Left lung (tissue), 14 donors: ENCODE measurements at places on chromosomes 5 and 9. TPM values are rescaled to one million over a fixed set of nuclear protein-coding genes. Genes with fewer than 3 reads are reported as not detected.

DNA sequence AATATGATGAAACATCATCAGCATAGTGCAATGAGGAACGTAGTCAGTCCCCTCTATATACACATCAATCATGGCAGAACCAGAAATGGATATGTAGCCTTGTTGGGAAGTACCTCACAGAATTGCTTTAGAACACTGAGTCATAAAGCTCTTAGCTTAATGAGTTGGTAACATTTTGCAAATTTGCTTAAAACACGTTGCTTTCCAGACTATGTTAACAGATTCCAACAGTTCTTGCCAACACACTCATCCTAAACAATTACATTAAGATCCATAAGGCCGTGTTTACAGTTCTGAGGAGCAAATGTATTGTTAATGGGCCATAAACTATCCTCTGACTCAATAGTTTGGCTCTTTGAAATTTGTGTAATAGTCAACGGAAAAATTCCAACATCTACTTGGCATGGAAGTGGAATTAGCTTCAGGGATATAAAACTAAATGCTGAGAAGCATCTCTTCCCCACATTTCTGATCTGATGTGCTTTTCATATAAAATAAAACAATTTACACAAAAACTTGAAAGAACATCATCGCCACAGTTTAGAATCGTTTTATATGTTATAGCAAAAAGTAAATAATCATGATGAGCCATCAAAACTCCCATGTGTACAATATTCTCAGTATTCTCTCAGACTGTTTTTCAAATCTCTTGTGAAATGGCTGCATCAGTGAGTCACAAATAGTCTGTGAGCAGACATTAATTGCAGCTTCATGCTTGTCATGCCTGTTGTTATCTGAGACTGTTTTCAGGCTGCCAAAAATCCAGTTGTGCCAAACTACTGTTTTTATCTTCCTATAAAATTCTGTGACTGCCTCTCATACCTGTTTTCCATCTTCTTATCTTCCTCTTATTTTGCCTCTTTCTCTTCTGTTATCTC lies 291.9 kb downstream of the COX7C start:
- DNase-seq, result peak; percentile 33

DNA sequence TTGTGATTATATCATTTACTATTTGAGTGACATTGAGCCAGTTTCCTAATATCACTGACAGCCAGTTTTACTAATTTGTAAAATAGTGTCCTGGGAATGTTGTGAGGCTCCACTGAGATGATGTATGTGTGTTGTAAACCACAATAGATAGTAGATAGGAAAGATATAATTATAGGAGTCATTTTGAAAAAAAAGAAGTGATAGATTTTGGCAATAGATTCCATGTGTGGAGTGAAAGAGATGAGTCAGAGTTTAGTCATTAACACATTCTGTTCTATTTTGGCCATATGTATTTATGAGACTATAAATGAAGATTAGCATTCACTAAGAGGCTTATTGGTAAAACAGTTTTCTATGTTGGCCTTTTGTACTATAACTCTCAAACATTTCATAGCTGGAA lies 388.2 kb downstream of the FAM170A start:
- DNase-seq, result no peak

DNA sequence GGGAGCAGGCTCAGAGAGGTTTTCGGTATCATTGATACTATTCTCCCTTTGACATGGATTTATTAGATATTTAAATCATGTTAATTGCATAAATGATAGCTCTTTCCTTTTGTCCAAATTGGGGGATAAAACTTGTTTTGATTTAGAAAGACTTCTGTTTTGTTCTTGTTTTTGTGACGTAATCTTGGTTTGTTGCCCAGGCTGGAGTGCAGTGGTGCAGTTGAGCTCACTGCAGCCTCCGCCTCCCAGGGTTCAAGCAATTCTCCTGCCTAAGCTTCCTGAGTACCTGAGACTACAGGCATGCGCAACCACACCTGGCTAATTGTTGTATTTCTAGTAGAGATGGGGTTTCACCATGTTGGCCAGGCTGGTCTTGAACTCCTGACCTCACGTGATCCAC lies 7.1 kb downstream of the MAT2B start:
- no peak for DNase-seq

DNA sequence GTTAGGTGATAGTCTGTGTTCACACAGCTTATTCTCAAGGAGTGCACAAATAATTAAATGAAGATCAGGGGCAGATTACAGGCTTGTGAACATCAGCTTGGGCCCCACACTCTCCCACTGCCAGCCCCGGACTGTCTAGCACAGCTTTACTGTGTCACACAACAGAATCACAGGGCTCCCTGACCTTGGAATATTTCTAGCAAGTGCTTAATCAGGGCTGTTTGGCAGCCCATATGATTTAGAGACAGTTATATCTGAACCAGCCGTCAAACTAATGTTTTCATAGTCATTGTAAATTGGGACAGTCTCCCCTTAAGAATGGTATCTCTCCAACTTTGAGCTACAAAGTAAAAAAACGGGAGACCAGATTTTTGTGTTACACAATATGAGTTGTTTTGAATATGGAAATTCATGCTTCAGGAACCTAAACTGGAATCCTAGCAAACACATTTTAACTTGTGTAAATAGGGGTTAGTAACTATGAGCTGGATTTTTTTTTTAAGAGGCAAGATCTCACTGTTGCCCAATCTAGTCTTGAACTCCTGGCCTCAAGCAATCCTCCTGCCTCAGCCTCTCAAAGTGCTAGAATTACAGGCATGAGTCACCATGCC lies 517.6 kb downstream of the BNC2 start:
- DNase-seq, result peak; percentile 92

- no peak for DNase-seq
These were observed 21.6 kb upstream of the RXRA start for GRCh38 chr9:134304690-134305089.

DNA sequence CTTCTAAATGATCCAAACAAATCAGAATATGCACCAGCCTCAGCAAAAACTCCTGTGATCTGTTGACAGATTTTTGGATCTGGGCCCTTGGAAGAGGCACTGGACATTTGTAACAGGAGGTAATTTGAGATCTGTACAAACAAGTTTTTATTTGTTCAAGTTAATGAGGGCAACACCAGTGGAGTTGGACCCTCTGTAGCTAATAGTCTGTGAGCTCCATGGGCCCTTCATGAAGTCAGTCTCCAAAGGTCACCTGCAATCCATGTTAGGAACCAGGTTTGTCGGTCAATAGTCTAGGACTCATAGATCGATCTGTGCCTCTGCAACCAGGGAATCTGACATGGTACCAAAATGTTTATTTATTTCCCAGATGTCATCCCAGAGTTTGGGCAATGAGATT lies 40.9 kb downstream of the PAM start:
- DNase-seq, result no peak

Gene MARCOL
- total RNA-seq, result not detected

GRCh38 chr9:130984521-130984920 lies 24.5 kb upstream of the LAMC3 start:
- DNase-seq, result no peak

DNA sequence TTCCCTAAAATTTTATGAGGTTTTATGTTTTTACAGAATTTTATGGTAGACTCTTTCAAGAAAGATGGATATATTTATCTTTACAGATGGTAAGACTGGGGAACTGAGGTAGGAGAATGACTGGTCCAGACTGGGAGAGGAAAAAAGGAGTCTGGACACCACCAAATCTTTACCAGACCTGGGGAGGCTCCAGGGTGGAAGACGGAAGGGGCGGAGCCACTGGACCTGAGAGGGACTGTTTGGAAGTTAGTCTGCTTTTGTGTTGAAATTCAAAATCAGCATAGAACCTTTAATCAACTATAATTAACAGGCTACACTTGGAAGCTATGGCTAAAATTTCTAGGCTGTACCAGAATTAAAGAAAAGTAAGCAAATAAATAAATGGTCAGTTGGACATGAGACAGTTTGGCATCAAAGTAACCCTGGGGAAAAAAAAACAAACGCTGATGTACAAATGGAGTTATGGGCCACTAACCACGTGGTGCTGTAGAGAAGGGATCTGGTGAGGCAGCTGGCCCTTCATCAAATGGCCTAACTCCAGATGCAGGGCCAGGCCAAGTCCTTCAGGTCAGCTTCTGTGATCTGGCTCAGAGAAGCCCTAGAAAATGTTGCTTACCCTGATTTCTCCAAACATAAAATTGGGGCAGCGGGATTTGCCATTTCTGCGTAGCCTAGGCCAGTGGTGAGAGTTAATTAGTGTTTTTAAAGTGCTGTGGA lies 155.1 kb downstream of the ARSB start:
- no peak for DNase-seq

DNA sequence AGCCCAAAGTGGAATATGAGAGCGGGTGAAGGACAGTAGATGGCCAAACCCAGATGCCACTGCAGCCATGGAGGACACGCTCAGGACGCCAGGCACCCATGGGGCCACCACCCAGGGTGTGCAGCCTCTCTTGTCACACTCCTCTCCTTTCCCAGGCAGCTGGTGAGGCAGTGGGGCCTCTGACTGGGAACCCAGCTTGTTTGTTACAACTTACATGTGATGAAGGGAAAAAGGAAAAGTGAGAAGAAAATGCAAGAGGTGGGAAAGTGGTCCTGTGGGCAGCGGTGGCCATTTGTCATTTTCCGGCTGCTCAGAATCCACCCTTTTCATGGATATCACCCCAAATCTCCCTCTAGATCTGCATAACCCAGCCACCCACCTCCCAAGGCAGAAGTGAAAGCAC lies 62.7 kb upstream of the UNC5A start:
- no peak for DNase-seq

DNA sequence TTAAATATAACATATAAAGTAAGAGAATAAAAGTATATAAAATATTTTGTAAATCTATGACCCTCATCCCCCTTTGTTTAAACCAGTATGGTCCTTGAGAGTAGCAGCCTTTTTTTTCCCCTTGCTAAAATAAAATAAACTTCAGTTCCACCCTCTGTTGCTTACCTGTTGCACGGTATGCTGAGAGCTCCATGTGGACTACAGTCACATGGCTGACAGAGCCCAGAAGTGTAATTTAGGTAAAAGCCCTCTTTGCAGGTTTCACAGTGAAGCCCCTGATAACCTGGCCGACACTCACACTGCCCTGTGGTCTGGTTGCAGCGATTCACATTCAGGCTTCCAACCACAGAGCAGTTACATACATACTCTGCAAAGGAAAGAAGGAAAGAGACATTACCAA lies 55.1 kb downstream of the MEGF9 start:
- DNase-seq, result no peak

DNA sequence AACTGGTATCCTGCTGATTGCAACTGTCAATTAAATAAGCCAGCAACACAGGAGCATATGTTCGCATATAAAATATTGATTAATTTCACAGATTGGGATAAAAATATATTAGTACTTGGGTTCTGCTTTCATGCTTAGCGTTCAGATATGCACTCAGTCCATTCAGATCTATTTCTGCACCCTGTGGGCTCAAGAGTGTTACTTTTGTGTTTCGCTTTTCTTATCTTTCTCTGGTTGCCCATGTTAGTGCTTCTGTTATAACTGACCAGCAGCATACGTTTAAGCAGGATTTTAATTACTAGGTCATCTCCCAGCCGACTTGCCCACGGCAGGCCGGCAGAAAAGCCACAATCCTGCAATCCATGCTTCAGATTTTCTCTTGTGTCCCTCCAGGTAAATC lies 289.1 kb downstream of the EBF1 start:
- DNase-seq, result no peak

DNA sequence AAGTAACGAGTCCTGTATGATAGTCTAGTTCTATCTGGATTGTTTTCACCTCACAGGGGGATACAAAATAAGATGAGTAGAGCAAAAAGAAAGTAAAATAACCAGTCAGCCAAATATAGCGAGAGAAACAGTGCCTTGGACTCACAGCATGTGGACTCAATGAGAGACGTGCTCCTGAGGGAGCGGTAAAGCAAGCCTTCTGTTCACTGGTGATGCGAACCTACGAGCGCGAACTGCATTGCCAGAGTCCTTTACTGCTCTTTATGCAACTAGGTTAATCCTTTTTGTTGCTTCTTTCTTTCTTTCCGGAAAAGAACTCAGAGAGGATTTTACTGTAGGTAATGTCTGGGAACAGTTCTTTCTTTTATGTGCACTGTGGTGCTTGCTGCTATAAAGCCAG lies 132.7 kb downstream of the ANXA1 start:
- DNase-seq, result no peak

Gene ORM2
- 3.4 TPM for total RNA-seq

GRCh38 chr5:68435611-68436010 lies 220.1 kb downstream of the PIK3R1 start:
- DNase-seq, result peak; percentile 72

Gene TERT
- 0.13 TPM for total RNA-seq

Gene FGF1
- 0.41 TPM for total RNA-seq

Gene DDX4
- total RNA-seq, result not detected

GRCh38 chr5:168978500-168978899 lies 322.4 kb downstream of the SLIT3 start:
- DNase-seq, result no peak

- no peak for DNase-seq
These were observed 42.7 kb downstream of the CYLC2 start for GRCh38 chr9:103037508-103038477.

DNA sequence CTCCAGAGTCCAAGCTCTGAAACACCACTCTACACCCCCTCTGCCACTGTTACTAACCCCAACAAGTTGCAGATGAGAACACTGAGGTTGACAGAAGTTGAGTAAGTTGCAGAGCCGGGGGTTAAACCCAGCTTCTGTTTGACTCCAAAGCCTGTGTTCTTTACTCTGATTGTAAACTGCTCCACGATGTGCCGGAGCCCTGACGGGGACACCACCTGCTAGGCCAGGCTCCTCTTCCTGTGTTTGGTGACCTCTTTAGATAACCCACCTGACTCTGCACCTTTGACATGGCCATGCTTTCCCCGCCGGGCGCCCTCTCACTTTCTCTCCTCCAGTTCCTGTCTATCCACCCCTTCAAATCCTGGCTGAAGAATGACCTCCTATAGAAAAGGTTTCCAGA lies 96.7 kb downstream of the PAX5 start:
- no peak for DNase-seq

- no peak for DNase-seq
These were observed 60.0 kb downstream of the ZNF608 start for GRCh38 chr5:124686239-124687004.

DNA sequence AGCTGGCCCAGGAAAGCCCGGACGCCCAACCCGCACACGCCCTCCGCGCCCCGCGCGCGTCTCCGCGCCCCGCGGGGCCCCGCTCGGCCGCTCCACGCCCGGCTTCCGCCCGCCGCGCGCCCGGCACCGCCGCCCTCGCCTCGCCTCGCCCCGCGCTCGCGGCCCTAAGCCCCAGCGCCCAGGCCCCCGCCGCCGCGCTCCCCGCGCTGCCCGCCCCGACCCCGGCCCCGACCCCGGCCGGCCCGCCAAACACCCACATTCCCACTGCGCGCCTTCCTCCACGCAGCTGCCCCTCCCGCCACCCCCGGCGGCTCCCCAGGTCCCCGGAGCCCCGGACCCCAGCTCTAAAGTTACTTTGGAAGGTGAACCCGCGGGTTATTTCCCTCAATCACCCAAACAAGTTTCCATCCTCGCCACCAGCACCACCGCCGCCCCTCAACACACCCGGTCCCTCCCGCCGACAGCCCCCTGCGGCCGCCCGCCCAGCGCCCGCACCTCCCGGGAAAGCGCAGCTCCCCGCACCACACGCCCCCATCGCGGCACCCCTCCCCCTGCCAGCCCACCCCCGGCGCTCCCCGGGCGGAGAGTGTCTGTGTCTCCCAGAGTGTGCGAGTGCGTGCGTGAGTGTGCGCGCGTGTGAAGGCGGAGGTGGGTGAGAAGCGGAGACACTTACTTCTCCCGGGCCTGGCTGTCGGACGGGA lies 439 bp downstream of the SSBP2 start:
- DNase-seq, result peak; percentile 41

Gene PDCD1LG2
- 4.2 TPM for total RNA-seq

Gene LCNL1
- 2.0 TPM for total RNA-seq

GRCh38 chr9:81119591-81119990 lies 569.8 kb downstream of the TLE1 start:
- DNase-seq, result no peak

Gene RGP1
- total RNA-seq, result 26.9 TPM
